Right ventricle myocardium inferior (tissue), 1 donor: ENCODE measurements at places on chromosomes 6 and 20. TPM values are rescaled to one million over a fixed set of nuclear protein-coding genes. Genes with fewer than 3 reads are reported as not detected.

The FILIP1 gene
- 149 TPM for total RNA-seq

The B3GAT2 gene
- not detected for total RNA-seq

The PROCR gene
- total RNA-seq: 10.5 TPM

The THBS2 gene
- 10.6 TPM for total RNA-seq

The DOK5 gene
- total RNA-seq: 3.0 TPM

The L3MBTL1 gene
- total RNA-seq: 3.8 TPM

The C6orf62 gene
- 43.2 TPM for total RNA-seq

The PET117 gene
- total RNA-seq: 13.3 TPM

The MYLK2 gene
- 0.35 TPM for total RNA-seq

The HLA-DPB1 gene
- total RNA-seq: 38.4 TPM

- no peak for DNase-seq
Measured at GRCh38 chr6:169266261-169266660, 12.6 kb upstream of the THBS2 start.

DNA sequence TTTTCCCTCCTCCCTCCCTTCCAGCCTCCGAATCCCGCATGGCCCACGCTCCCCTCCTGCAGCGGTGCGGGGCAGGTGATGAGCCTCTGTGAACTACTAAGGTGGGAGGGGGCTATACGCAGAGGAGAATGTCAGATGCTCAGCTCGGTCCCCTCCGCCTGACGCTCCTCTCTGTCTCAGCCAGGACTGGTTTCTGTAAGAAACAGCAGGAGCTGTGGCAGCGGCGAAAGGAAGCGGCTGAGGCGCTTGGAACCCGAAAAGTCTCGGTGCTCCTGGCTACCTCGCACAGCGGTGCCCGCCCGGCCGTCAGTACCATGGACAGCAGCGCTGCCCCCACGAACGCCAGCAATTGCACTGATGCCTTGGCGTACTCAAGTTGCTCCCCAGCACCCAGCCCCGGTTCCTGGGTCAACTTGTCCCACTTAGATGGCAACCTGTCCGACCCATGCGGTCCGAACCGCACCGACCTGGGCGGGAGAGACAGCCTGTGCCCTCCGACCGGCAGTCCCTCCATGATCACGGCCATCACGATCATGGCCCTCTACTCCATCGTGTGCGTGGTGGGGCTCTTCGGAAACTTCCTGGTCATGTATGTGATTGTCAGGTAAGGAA, at the start of gene OPRM1:
TSS of gene OPRM1 (plus strand) at position 10 of the 612 bp plus-strand sequence. CDS start at position 315, 305 bp downstream.
- no peak for DNase-seq

GRCh38 chr6:9039258-9039657, 603.9 kb upstream of the SLC35B3 start:
- no peak for DNase-seq

DNA sequence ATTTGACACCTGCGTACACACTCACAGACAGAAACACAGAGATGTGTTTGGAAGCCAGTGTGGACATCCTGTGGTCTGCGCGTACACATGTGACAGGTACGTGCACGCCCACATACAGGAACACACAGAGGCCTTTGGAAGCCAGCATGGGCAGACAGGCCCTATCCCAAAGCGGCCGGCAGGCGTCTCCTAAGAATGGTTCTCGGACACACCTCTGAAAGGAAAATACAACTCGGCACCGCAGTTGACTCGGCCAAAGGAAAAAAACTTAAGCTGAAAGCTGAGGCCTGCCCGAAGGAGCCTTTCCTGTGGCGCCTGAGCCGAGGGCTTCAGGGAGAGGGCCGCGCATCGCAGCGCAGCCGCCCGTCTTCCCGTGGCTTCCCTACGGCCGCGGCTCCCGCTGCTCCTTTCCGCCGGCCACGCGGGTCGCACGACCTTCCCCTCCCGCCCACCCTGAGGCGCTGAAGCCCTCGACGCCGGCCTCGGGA, 1.4 kb upstream of the CEP43 start:
- DNase-seq: no peak

- DNase-seq: no peak
Measured at GRCh38 chr6:52922161-52922560, 12.7 kb upstream of the GSTA3 start.

GRCh38 chr20:21394551-21394950, 2.8 kb downstream of the NKX2-4 start:
- DNase-seq: no peak

DNA sequence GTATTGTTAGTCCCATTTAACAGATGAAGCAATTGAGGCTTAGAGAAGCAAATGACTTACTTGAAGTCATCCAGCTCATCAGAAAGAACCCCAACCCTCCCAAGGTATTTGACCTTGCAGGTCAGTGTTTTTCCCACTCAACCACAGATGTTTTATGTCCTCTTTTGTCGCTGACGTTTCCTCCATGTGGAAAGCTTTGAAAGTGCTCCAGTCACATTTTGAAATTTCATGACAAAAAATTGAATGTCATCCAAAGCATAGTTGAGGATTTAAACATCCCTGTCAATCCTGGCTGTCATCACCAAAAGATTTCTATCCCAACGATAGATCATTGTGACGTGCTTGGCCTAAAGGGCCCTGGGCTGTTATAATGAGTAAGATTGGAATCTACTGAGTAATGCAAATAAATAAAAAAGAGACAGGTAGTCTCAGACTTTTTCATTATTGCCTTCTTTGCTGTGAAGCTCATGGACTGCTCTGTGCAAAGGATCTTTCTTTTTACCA, 102.7 kb downstream of the TSHZ2 start:
- DNase-seq: no peak

GRCh38 chr6:118865100-118865391, 28.9 kb upstream of the ASF1A start:
- DNase-seq: no peak

- no peak for DNase-seq
Measured at GRCh38 chr6:43450699-43451131, 4.6 kb downstream of the DLK2 start.

GRCh38 chr6:67687396-67687795, 947.7 kb upstream of the ADGRB3 start:
- no peak for DNase-seq

DNA sequence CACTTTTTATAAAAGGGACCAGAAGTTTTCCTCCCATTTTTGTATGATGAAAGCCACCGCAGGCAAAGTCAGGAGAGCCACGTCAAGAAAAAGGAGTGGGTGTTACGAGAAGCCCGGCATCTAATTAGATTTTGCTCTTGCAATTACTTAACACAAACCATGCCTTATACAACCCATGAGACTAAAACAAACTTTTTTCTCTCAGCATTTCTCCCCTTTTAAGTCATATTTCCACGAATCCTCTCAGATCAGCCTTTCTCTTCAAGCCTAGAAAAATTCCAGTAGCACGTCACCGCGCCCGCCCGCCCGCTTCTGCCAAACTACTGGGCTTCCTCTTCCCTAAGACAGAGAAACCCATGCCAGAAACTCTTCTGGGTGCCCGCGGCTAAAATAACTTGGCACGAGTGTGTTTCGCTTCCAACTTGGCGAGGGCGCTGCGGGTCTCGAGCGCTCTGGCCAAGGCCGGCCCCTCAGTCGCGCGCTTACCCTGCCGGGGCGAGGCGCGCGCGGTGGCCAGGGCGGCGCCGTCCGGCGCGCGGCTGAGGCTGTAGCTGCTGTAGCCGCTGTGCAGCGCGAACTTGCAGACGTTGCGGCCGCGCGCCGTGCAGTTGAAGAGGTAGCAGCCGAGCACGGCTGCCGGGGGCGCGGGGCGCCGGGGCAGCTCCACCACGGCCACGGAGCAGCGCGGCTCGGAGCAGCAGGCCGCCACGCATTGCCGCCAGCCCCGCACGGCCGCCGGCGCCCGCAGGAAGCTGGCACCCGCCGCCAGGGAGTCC, 1.0 kb downstream of the LRP11 start:
- peak; percentile 82 for DNase-seq

DNA sequence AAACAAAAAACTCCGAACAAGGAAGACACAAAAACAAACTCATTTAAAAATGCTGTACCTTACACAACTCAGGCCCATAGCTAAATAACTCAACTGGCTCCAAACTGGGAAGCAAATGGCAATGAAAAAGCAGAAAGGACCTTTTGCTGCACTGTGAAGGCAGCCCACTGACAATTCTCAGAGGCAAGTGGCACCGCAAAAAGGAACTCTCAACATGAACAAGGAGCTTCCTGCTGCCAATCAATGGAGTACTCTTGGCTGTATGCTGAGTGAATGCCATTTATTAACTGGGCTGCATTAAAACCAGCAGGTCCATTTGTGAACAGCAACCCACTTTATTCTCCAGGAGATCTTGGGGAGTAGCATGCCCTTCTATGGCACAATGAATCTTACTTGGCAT, 209.9 kb downstream of the PTPRK start:
- no peak for DNase-seq

- no peak for DNase-seq
Measured at GRCh38 chr20:44850272-44850671, 35.2 kb upstream of the YWHAB start.

- DNase-seq: peak; percentile 85
Measured at GRCh38 chr6:111105578-111105977, 18.3 kb downstream of the SLC16A10 start.

DNA sequence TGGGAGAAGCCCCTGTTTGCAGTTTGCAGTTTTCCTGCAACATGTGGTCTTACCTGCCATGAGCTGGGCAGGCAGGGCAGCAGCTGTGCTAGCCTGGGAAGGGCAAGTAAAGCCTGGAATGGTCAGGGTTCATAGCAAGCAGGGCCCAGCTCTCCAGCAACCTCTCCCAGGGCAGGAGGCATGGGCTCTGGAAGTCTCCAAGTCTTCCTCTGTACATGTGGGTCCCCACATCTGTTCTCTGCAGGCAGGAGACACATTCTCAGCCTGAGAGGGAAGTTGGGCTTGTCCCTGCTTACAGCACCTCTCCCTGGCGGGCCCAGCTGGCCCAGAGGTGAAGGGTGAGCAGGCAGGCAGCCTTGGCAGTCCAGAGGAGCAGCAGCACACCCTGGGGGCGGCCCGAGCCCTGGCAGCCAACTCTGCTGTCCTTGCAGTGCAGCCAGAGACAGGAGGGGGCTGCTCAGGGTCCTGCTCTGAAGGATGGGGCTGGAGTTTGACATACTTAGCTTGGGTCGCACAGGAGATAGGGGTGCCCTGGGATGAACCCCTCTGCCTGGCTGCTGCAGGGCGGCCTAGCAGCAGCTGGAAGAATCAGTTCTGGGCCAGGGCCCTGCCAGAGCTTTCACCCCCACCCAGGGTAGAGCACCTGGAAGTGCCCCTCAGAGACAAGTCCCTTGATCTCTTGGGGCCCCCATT, 176.0 kb downstream of the MRPL14 start:
- DNase-seq: peak; percentile 85

GRCh38 chr6:75693534-75693933, 55.5 kb upstream of the MYO6 start:
- DNase-seq: no peak

GRCh38 chr6:100459592-100460184, 5.0 kb downstream of the SIM1 start:
- DNase-seq: no peak

GRCh38 chr6:137237413-137238170, 18.4 kb upstream of the IFNGR1 start:
- DNase-seq: no peak

DNA sequence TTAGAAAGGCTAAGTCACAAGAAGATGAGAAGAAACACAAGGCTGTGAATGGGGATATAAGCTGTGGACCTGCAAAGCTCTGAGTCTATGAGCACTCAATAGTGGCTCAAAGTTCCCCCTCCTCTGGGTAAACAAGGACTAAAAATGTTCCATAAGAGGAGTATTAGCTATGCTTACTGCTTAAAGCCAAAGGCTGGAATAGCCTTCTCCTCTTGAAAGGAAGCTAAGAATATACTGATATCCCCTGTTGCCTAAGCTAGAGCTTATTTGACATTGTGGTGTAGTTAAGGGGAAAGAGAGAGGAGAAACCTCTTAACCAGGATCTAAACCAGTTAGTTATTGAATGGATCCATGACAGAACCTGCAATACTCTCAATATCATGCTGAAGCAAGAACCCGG, 45.8 kb downstream of the NOL7 start:
- DNase-seq: no peak

DNA sequence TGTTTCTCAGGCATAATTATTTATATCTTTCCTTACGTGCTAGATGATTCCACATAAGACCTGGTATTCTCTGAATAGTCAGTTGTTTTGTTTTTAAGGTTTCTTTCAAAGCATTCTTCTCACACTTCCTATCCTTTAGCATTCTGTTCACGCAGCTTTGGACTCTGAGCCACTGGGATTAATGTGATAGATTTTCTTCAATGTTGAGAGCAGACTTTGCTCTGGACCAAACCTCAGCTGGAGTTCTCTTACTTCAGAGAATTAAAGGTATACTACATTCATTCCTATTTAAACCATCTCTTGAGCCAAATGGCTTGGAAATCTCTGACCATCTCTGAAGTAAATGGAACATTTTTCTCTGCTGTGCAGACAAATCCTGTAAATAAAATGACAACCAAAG, 70.7 kb upstream of the TRAF3IP2 start:
- DNase-seq: no peak

DNA sequence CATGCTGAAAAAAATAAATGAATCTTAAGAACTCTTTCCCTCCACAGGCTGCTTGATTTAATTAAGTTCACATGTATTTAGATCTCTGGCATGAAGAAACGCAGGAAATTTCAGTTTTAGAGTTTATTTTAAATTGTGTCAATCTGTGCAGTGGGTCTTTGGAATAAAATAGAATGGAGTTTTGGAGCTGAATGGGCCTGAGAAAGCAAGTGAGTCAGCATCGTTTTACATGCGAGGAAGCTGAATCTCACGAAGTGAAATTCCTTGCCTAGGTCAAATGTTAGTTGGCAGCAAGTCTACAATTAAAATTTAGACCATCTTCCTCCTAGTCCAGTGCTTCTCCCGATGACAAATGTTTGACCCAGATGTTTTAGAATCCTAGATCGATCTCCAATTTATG, 22.4 kb downstream of the MAP7 start:
- DNase-seq: no peak

DNA sequence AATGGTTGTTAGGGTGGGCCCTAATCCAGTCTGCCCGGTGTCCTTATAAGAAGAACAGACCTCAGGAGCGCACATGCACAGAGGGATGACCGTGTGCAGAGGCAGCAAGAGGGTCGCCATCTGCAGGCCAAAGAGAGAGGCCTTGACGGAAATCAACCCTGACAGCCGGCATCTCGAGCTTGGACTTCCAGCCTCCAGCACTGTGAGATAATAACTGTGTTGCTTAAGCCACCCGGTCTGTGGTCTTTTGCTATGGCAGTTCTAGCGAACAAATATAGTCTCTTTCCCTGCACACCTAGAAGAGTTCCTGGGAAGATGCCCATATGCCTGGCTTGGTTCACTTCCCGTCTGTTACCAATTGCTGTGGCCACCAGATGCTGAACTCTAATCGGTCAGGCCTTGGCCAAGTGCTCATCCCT, 35.3 kb upstream of the PTGIS start:
- DNase-seq: no peak

DNA sequence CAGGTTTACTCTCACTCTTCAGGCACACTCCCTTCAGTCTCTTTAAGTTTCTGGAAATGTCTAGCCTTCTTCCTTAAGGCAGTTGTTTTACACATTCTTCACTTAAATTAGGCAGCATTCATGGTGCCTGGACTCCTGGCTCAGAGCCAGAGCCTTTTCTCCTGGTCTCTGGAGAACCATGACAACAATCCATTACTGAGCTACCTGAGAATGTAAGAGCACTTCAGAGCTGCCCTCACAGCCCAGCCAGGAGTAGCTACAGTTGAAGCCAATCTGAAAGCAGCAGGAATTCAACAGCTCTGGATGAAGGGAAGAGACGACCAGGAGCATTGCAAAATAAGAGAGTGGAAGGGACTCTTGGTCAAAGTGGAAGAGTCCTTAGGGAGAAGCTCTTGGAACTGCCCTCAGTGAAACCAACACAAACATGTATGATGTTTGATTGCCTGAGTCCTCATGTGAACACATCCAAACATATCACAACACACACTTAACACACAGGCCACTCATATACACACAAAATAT, 416.8 kb upstream of the SPTLC3 start:
- no peak for DNase-seq
